ENCODE measurements at places on chromosomes 5 and 9.

GRCh38 chr9:136206602-136207275 is 1.8 kb upstream of the LHX3 start:
- no peak for DNase-seq

GRCh38 chr5:149681922-149682321 is 48.2 kb upstream of the PPARGC1B start:
- no peak for DNase-seq

- DNase-seq, result peak; percentile 38
Measured at GRCh38 chr5:88952996-88953643, 70.1 kb upstream of the MEF2C start.

GRCh38 chr9:71326360-71326759 is 204.9 kb upstream of the TRPM3 start:
- DNase-seq, result no peak

GRCh38 chr9:82677086-82677485 is 385.9 kb downstream of the RASEF start:
- no peak for DNase-seq

GRCh38 chr9:112789891-112790774 is 39.6 kb downstream of the SNX30 start:
- DNase-seq, result no peak

GRCh38 chr9:38441347-38442085 is 17.3 kb upstream of the IGFBPL1 start:
- DNase-seq, result no peak
